ENCODE measurements at places on chromosomes 12 and 14.

DNA sequence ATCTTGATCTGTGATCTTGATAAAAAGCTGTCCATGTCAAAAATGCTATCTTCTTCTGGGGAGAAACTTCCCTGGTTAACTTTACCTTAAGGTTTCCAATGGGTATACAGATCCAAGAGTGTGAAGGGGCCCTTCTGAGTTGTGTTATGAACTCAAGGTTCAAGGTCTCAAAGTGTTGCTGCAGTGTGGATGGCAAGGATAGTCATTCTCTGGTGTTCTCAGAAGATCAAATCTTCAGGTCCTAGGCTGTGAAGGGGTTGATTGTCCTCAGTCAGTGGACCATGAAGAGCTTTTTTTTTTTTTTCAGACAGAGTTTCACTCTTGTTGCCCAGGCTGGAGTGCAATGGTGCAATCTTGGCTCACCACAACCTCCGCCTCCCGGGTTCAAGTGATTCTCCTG is 114.4 kb downstream of the SPTSSA start:
- DNase-seq, result no peak

DNA sequence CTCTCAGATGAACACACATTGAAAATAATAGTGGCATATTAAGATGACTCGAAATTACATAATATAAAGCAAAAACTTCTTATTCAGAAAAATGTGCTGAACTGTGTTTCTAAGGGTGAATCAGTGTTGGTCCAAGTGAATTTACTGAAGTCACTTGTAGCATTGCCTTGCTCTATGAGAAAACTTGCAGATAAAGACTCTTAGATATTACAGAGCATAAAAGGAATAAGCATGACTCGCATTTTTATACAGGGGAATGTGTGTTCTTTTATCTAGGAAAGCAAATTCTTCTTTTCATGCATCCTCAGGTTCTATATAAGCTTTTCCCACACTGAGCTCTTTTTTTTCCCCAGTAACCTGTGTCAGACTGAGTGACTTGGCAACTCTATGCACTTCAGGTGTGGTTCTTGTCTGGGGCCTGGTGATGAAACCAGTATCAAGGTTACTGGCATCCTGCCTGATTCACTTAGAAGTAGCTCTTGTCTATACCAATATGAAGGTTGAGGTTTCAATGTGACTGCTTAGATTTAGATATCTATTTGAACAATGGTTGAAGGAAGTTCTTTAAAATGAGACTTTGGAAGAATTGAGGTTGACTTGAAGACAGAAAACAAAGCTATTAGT is 76.1 kb downstream of the OTOGL start:
- DNase-seq, result no peak

GRCh38 chr14:61183196-61183885 is 97.8 kb downstream of the TMEM30B start:
- DNase-seq, result no peak

DNA sequence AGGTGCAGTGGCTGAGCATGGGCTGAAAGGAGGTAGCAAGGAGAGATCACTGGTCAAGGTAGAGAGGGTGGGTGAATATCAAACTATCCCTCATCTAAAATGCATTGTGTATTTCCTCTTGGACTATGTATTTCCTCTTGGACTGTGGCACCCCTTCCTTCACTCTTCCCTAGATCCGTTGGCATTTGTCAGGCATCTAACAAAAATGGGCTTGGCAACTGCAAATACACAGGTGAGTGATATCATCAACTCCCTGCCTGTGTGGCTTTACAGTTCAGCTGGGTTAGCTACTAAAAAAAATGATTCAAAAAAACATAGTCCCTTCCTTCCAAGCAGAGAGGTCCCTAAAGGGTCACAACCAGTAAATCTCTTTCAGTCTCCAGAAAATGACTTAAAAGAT is 142.8 kb upstream of the FUT8 start:
- no peak for DNase-seq

GRCh38 chr12:29463198-29463597 is 34.3 kb downstream of the OVCH1 start:
- peak; percentile 17 for DNase-seq

- no peak for DNase-seq
Measured at GRCh38 chr12:68344126-68344525, 12.0 kb upstream of the MDM1 start.

DNA sequence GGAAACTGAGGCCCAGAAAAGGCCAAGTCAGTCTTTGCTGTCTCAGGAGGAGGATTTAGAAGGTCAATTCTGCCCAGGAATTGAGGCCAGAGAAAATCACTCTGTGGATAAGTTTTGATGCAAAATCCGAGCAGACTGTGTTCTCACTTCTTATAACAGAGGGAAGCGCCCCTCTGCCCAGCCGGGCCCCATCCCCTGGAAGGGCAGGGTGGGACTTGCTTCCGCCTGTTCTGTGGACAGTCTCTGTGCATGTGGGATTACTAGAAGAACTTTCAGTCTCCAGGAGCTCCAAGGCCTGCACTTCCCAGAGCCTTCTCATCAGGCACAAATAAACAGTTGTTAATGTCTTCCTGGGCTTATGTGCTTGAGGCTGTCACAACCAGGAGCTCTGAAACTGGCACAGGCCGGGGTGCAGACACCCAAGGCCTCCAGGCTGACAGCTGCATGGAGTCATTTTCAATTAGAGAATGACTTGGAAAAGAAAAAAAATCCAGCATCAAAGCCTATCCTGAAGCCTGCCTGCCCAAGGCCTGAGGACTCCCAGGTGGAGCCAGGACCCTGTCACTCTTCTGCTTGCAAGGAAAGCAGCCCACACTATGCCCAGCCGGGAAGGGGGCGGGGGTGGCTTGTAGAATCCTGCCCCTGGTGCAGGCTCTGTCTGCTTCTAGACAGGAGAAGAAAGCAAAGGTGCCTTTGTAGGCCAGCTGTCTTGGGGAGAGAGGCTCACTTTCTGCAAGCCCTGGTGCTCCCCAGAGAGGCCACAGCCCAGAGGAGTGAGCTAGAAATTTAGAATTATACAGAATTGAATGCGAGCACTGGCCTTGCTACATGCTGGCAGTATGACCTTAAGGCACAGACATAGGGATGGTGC is 84.7 kb downstream of the NTF3 start:
- DNase-seq, result no peak

DNA sequence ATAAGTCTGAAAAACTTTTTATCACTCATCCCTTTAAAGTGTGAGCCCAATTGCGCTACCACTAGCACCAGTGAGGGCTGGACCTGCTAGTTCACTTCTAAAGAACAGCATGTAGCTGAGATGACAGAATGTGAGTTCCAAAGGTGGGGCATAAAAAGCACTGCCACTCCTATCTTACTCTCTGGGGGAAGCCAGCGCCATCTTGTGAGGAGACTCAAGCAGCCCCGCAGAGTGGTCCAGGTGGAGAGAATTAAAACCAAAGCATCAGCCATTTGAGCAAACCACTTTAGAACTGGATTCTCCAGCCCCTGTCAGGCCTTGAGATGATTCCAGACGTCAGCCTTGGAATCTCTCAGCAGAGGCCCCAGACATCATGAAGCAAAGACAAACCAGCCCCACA is 39.9 kb downstream of the TMEM132D start:
- DNase-seq, result no peak

- no peak for DNase-seq
Measured at GRCh38 chr12:11227373-11227772, 40.6 kb upstream of the TAS2R42 start.

DNA sequence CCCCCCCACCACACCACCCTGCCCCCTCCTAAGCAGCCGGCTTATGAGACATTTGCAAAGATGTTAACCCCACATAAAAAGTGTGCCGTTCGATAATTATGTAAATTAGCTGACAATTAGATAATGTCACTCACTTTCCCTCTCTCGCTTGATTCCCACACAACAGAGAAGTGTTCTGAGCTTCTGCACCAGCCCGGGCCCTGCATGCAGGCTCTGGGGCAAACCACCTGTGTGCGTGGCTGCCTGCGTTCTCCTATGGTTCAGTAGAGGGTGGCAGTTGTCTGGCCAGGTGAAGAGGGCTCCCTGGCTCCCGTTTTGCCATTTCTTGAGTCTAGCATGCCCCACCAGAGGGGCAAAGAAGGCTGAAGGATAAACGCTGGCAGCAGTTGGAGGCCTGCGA is 68.0 kb downstream of the NRXN3 start:
- no peak for DNase-seq

GRCh38 chr14:94485944-94486841 is 10.2 kb upstream of the SERPINA9 start:
- no peak for DNase-seq

GRCh38 chr12:52059582-52060497 is 8.6 kb downstream of the NR4A1 start:
- DNase-seq, result no peak

- no peak for DNase-seq
Measured at GRCh38 chr12:18387706-18388105, 126.4 kb downstream of the PIK3C2G start.

DNA sequence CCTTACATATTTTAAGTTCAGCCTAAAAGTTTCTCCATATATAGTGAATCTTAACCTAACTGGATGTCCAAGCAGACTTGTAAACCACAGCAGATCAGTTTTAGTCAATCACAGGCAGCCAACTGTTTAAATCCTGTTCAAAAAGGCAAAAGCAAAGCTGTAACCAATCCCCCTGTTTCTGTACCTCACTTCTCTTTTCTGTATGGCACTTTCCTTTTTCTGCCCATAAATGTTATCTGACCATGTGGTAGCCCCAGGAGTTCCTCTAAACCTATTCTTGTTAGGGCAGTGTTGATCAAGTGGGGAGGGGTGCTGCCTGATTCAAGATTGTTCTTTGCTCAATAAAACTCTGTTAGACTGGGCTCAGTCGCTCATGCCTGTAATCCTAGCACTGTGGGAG is 8.5 kb upstream of the DACT1 start:
- DNase-seq, result no peak

Data from GF-D8 (cell line).